ENCODE measurements at places on chromosomes 2 and 18. TPM values are rescaled to one million over a fixed set of nuclear protein-coding genes. Genes with fewer than 3 reads are reported as not detected.

DNA sequence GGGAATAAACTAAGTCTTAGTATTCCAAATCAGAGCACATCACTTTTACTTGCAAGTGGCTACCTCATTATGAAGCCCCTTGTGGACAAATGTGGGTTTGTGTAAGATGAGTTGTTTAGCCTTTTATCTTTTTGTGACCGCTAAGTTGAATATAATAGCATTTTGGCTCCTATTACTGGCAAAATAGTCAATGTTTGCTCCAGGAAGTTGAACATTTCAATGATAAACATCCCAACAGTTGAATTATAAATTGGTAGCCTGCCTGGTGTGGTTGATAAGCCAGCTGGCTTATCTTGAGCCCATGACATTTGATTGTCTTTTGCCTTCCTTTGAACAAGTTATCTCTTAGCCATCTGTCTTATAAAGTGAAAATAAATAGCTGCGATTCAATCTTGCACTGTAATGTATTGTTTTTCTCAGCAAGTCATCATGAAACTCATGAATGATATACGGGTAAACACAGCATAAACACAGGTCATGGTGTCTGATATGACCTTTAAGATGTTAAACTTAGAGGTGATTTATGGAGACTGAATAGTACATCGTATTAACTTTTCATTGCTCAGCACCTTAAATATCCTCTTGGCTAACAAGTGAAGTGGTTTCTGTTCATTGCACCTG lies 338.4 kb downstream of the SOCS6 start:
- DNase-seq = no peak

Gene KCTD1
- total RNA-seq = 13.3 TPM

- no peak for DNase-seq
Measured at GRCh38 chr18:75775121-75775520, 347.6 kb upstream of the SMIM21 start.

GRCh38 chr2:109452318-109453305 lies 161.2 kb downstream of the SEPTIN10 start:
- DNase-seq = no peak

Gene TMEM200C
- 0.07 TPM for total RNA-seq

Data from endothelial cell of umbilical vein (primary cell).